Hematopoietic multipotent progenitor cell treated with erythropoietin and hydrocortisone succinate and interleukin-3 and kit ligand, for 4 days (in vitro differentiated cells): ENCODE measurements at places on chromosomes 13 and 19.
A peak's percentile ranks its signal among the peaks of the same experiment; 100 is the strongest.

DNA sequence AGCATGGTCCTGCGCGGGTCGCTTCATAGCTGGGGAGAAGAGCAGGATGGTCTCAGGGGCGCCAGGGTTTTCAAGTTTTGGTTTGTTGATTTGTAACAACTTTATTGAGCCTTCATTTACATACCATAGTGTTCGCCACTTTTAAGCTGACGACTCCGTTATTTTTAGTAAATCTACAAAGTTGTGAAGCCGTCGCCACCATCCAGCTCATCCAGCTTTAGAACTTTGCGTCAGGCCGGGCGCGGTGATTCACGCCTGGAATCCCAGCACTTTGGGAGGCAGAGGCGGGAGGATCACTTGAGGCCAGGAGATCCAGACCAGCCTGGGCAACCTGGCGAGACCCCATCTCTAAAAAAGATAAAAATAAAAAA lies 404 bp downstream of the C19orf44 start:
- DNase-seq = no peak

DNA sequence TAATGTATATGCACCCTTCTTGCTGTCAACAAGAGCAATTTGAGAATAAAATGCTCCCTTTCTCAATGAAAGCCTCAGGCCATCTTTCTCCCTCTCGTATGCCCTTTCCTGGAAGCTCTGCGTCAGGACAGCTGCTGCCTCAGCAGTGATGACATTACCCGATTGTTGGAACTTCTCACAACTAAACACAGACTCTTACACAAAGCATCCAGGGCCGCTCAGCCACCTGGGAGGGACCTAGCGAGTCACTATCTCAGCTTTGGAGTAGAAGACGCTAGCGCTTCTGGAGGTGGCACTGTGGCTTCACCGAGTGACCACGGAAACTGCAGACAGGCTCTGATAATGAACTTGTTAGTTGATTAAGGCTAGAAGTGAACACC lies 153.2 kb upstream of the SOX1 start:
- no peak for DNase-seq

DNA sequence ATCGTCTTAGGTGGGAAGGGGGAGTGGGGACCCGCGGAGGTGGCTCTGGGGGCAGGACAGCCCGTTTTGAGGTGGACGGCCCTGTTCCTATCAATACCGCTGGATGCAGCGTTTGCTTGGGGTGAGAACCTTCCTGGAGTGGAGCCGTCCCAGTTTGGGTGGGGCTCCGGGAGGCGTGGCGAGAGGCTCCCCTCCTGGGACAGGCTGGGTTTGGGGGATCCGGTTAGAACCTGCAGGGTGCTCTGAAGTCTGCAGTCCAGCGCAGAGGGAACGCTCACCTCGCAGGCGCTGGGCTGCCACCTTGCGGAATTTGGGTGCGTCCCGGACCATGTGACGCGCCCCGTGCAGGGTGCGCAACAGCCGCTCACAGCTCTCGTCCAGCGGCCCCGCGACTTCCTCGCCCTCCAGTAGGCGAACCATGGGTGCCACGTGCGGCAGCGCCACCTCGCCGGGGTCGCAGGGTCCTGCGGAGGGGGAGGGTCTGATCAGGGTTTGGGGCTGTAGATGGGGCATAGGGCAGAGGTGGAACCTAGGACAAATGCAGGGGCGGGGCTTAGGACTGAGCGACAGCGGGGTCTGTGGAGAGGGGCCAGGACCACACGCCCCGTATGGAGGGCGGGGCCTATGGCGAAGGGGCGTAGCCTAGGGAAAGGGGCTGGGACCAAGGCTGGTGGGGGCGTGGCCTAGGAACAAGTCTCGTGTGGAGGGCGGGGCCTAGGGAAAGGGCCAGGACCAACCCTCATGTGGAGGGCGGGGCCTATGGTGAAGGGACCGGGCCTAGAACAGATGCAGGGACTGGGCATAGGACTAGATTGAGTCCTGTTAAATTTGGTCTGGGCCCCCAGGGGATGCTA lies 13.8 kb downstream of the SH2D3A start:
- DNase-seq = peak; percentile 98

- no peak for DNase-seq
These were observed 231.7 kb downstream of the FOXO1 start for GRCh38 chr13:40434516-40435397.

GRCh38 chr19:3466635-3467034 lies 13.7 kb downstream of the SMIM24 start:
- DNase-seq = no peak

- DNase-seq = no peak
These were observed 13.0 kb upstream of the BICRA start for GRCh38 chr19:47595944-47596343.

DNA sequence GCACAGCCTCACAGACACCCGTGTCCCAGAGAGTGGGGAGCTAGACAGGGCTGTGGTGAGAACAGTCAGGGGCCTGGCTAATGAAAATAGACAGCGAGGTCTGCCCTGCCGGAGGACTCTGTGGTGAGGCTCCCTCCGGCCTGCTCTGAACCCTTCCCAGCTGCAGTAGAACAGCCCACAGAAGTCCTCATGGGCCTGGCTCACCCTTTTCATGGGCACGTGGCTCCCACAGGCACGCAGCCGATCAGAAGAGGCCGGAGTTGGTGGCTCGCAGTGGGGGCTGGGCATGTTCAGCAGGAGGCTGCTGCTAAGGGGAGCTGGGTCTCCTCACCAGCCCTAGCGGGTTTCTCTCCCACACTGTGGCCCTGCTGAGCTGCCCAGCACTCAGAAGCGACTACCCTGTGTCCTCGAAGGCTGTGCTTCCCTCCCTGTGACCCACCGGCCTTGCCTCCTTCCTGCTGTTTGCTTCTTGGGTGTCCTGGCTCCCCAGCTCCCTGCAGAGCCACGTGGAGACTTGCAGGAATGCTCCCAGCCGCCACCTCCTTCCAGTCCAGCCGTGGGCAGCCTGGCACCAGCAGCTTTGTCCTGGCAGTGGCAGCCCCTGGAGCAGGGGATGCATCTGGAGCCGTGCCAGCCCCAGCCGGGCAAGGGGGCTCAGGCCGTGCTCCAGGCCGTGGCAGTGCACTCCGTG lies 138.7 kb downstream of the KDM4B start:
- no peak for DNase-seq

- peak; percentile 88 for DNase-seq
These were observed 34.5 kb upstream of the MRI1 start for GRCh38 chr19:13729859-13730258.
